Neural progenitor cell (in vitro differentiated cells): ENCODE measurements at places on chromosomes 11 and 22.
A peak's percentile ranks its signal among the peaks of the same experiment; 100 is the strongest.

DNA sequence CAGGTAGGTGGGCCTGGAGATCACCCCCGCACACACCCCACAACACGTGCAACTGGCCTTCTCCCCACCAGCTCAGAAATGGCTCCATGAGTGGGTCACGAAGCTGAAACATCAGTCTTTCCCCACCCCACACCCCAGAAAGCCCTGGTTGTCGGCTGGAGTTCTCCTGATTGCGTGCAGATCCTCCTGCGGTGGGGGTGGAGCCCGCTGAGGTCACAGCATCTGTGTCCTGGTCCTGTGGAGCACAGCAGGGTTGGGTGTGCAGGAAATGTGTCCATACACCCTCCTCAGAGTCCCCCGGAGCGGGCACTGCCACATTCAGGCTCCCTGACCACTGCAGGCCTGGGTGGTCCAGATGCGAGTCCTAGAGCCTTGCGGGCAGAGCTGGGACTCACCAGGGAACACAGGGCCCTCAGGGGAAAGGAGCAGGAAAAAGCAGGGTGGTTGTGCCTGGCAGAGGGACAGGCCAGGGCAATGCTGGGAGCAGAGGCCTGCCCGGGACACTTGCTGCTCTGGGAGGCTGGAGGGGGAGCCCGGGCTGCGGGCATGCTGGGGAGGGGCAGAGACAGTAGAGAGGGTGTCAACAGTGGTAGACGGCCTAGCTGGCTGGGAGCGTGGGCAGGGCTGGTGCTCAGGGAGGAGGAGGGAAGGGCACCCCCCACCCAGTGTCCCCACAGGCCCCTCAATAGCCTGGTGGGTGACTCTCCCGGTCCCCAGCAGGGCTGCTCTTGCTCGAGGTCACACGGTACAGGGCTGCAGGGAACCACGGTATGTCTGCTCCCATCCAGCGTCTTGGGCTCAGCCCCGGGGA is 42.4 kb upstream of the PPARA start:
- no peak for DNase-seq

DNA sequence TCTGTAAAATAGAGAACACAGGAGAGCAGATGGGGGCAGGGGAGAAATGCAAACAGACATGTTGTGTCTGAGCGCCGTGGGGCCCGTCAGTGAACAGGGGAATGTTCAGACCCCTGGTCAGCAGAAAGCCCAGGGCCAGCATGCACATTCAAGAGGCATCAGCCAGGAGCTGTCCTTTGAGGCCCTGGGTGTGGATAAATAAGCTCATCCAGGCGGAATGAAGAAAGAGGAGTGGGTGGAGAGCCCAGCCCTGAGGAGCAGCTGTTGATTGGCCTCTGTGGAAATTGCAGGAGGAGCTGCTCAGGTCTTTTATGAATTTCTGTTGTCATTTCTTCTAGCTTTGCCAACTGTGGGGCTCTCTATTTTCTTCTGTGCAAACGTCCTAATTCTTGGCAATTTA is 49.7 kb upstream of the CECR2 start:
- peak; percentile 67 for DNase-seq

DNA sequence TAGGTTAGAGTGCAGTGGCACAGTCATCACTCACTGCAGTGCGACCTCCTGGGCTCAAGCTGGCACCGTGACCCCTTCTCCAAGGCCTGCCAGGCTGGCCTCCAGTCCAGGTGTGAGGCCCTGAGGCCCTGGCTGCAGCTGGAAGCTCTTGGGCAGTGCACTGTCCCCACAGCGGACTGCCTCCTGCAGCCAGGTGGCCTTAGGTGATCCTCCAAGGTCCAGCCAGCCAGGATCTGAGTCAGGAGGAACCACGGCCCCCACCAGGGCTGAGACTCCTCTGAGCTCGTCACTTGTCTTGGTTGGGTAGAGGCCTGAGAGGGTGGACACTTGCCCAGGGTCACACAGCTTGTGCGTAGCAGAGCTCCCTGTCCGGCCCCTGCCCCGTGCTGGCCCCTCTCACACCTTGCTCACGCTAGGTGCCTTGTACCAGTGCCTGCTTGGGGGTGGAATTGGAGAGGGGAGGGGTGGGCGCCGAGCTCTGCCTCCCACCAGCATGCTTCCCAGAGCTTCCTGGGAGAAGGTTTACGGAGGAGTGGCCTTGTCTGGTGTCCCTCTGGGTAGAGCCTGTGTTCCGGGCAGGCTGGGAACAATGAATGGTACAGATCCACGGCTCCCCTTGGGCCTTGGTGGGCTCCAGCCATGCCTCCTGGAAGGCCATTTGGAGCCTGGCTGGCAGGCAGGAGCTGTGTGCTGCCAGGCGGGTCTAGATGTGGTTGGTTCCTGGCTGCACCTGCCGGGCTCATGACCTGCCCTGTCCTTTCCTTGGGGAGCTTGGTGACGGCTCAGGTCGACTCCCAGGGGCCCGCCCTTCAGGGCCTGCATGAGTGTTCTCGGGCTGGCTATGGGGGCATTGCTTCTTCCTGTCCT is 20.6 kb downstream of the KCNQ1 start:
- DNase-seq, result no peak

DNA sequence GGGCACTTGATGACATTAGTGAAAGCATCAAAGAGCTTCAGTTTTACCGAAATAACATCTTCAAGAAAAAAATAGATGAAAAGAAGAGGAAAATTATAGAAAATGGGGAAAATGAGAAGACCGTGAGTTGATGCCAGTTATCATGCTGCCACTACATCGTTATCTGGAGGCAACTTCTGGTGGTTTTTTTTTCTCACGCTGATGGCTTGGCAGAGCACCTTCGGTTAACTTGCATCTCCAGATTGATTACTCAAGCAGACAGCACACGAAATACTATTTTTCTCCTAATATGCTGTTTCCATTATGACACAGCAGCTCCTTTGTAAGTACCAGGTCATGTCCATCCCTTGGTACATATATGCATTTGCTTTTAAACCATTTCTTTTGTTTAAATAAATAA is 10.6 kb downstream of the REXO2 start:
- no peak for DNase-seq

GRCh38 chr11:57815476-57815875 is 53.9 kb downstream of the CTNND1 start:
- no peak for DNase-seq

GRCh38 chr11:29448246-29448877 is 568.5 kb downstream of the KCNA4 start:
- DNase-seq, result peak; percentile 52

GRCh38 chr22:20644071-20644642 is 129.8 kb upstream of the SERPIND1 start:
- DNase-seq, result no peak

- DNase-seq, result no peak
Observed at GRCh38 chr11:60182541-60183330, at the start of gene MS4A6A. TSS of gene MS4A6A (minus strand) at chr11:60183083. CDS start at chr11:60181727, 1,356 bp downstream.

DNA sequence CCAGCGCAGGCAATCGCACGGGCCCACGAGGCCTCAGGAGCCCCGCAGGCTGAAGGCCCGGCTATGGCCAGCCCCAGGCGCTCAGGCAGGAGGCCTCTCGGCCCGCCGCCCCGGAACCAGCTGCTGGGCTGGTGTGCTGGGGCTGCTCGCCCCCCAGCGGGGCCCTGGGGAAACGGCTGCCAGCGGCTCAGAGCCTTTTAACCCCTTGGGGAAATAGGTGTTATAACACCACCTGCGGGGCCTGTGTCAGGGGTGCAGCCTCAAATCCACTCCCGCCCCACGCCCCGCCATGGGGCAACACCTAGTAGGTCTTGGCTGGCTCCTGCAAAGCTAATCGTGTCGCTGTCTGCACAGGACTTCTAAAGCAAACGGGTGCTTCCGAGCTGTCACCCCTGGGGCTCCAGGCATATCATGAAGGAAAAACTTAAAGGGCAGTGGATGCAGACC is 237.4 kb downstream of the TTC28 start:
- peak; percentile 91 for DNase-seq

DNA sequence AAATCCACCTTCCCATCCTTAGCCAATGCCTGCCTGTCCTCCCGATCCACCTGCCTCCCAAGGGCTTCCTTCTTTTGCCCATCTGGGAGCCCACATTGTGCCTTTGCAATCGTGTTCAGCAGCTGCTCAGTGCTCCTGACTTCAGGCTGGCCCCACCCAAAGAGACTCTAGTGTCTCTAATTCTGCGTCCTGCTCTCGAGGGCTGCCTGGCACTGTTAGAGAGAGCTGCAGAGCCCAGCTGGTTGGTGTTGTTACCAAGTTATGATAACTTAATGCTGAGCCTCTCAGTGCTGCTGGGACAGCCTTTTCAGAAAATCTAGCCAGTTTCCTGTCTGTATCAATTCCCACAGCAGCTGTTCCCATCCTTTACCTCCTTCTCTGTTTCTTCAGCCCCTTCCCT is 69.1 kb downstream of the MICAL2 start:
- DNase-seq, result no peak

- peak; percentile 74 for DNase-seq
Observed at GRCh38 chr11:102118937-102119336, 8.7 kb downstream of the YAP1 start.

- DNase-seq, result no peak
Observed at GRCh38 chr11:69744435-69744834, 30.7 kb downstream of the FGF4 start.
